ENCODE measurements at places on chromosomes 7 and 10.

- DNase-seq: no peak
Observed at GRCh38 chr7:151968357-151968756, 12.1 kb downstream of the GALNTL5 start.

DNA sequence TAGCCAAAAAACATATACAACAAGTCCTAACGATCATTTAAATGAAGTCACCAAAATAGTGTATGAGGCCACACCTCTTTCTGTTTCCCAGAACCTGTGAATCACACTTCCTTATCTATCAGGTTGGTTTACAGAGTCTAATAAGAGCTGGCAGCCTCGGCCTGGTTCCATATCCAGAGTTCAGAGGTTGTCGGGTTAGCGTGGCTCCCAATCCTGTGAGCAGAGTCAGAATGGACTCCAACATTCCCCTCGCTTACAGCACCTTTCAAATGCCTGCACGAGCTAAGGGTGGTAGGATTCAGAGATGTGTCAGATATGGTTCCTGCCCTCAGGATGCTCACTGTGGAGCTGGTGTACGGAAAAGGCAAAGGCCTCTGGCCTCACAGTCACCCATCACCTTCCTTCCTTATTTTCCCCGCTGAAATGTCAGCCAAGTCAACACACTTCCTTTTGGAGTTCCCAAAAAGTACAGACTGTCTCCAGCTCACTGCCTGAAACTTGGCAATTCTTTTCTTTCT, 6.0 kb downstream of the IL15RA start:
- no peak for DNase-seq

GRCh38 chr7:13336227-13336626, 648.8 kb downstream of the ARL4A start:
- DNase-seq: no peak

GRCh38 chr10:14254368-14254767, 76.4 kb downstream of the FRMD4A start:
- no peak for DNase-seq

DNA sequence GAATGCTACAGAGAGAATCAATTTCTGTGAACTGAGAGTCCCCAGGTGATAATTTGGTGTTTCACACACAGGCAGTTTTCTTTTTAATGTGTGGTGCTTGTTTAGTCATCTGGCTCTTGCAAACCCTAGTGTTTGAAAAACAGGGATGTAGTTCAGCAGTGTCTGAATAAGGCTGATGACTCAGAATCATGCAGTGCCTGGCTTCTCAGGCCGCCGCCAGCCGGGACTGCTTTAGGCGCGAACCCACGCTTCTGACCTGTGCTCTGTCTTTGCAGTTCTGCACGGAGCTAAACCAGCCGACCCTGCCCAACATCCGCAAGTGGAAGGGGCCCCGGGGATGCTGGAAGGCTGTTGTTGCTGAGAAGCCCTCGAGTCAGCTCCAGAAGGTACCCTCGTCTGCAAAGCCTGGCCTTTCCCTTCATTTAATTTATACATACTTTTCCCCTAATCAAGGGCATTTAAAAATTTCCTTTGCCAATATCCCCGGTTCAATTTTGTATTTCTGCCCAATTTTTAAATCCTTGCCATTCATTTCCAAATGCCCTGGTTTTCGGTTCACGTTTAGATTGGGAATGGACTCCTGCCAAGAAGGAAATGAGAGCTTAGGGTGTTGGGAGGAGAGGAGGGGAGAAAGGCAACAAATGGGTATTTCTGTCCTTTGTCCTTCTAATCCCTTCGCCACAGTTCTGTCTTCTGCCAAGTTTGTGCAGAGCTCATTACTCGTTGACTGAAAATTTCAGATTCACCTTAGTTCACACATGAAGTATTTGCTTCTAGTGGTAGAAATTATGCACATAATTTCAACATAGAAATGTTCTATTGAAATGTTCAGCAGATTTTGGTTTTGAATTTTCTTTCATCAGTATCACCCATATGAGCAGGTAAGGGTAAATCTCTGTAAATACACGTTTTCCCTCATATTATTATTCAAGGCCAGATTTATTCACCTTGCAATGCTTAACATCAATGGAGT, 108.5 kb upstream of the ANLN start:
- DNase-seq: peak; percentile 70
